Stimulated activated CD8-positive, alpha-beta memory T cell treated with anti-CD3 and anti-CD28 coated beads, Interleukin-7, amount 100 ng/mL, for 1 hour (primary cell): ENCODE measurements at places on chromosomes 7 and 10.

DNA sequence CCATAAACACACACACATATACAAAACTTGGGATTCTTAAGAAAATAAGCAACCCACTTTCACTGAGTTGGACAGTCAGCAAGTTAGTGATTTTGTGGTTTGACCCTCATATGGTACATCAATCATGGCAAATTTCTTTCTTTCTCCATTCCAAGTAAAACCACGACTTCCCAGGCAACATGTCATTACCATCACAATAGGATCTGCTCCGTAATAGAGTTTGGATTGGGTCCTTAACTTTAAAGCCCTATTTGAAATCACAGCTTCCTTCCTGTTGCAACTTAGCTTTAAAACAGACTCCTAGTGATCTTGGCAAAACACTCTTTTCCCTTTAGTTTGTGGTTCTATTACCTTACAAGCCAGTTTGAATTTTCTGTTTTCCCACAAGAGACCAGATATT, 483.6 kb downstream of the INHBA start:
- no peak for DNase-seq

- no peak for DNase-seq
These were observed 18.2 kb downstream of the NT5C3A start for GRCh38 chr7:33044401-33044718.

- no peak for DNase-seq
These were observed 527.5 kb downstream of the GPAM start for GRCh38 chr10:111656066-111656465.

- no peak for DNase-seq
These were observed 39.7 kb upstream of the ANTXRL start for GRCh38 chr10:46247181-46247475.

DNA sequence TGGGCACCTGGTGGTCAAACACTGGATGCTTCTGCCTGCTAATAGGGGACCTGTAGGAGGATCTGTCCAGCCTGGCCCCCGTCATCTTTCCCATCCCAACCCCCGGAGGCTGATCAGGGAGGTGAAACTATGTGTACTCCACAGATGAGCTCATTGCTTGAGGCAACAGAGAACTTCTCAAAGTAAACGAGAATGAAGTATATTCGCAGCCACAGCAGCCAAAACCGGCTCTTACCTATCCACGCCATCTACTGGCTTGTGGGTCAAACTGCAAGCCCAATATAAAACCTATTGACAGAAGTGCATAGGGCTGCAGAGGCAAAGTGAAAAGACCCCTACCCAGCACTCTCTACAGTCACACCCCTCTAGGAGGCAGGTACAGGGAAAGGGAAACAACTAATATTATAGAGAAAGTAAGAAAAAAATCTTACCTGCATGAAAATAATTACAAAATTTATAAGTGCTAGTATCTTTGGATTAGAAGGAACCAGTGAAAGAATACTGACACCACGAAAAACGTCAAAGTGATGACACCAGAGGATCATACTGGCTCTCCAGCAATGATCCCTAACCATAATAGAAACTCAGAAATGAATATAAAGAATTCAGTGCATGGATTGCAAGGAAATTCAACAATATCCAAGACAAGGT, 973.5 kb downstream of the ANKRD7 start:
- no peak for DNase-seq

GRCh38 chr10:2972216-2972615, 95.1 kb upstream of the PFKP start:
- DNase-seq = no peak

GRCh38 chr10:116730464-116731260, 11.7 kb downstream of the HSPA12A start:
- DNase-seq = no peak

DNA sequence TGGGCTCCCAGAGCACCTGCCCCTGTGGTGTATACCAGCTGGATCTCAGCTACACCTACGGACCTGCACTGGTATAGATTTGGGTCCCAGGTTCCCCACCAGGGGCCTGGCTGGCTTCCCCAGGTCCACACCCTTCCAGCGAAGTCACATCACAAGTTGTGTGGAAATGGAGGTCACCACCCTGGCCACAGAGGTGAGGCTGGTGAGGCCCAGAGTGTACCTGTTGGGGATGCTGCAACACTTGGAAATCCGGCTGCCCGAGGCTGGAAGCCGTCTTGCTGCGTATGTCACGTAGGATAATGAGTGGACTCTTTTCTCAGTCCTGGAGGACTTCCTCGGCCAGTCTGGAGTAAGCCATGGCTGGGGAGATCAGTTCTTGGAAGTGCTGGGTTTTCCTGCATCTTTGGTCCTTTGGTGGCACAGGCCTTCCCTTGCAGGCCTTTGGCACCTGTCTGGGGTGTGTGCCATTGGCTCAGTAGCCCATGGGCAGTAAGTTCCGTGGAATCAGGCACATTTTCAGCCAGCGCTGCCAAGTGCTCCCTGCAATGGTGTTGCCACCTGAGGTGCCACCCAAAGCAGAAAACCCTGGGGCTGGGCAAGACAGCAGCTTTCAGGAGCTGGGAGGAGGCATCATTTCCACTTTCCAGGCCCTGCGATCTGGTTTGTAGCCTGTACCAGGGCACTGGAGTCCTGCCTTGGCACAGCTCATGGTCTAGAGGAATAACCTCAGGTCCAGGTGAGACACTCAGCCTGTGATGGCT, 97.9 kb downstream of the LHPP start:
- no peak for DNase-seq

- DNase-seq = no peak
These were observed 49.4 kb downstream of the TEX36 start for GRCh38 chr10:125633517-125633999.

DNA sequence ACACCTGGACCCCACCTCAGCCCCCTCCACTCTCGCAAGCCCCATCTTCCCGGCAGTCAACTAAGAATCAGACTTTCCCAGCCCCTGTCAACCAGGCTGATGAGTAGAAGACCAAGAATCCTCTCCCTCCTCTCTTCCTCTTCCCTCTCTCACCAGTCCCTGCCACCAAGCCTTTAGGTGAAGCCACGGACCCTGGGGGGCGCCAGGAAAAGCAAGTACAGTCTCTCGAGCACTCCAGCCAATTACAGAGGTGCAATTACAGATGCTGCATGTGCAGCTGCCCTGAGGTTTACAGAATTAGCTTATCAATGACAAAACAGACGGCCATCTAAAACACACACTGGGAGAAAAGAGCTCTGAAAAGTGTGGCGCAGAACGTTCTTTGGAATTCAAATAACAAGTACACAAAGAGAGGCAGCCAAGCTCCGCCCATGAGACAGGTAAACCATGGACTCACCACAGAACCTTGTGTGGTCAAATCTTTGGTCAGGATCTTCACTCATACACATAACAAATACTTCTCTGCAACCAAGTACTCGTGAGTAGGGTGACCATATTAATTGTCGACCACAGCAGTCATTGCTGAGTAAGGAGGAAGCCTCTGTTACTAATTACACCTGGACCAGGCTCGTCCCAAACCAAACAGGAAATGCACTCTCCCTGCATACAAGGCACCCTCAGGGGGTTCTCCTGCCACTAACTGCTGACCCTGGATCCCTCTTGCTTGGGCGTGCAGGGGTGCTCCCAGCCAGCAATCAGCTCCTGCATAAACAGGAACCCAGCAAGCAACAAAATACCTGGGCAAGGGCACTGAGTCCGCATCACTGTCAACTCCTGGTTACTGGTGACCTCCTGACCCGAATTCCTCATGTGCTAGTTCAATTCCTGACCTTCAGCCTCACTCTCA, 189.2 kb downstream of the FAM107B start:
- DNase-seq = no peak

DNA sequence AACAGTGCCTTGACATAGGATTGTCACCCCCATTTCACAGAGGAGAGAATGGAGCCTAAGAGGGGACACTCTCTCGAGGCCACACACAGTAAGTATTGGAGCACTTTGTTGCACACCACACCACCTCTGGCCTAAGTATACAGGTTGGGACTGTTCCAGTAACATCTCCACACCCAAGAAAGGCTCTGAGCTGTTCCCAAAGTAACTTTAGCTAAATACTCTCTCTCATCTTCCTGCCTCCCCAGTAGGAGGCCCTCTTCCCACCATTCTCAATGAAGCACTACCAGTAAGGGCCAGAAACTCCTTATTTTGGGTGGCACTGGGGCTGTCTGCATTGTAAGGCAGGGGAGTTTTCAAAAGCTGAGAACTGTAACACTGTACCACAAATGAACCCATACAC, 189.5 kb downstream of the ZNF438 start:
- no peak for DNase-seq

GRCh38 chr10:64091897-64092296, 570.7 kb downstream of the REEP3 start:
- DNase-seq = no peak

DNA sequence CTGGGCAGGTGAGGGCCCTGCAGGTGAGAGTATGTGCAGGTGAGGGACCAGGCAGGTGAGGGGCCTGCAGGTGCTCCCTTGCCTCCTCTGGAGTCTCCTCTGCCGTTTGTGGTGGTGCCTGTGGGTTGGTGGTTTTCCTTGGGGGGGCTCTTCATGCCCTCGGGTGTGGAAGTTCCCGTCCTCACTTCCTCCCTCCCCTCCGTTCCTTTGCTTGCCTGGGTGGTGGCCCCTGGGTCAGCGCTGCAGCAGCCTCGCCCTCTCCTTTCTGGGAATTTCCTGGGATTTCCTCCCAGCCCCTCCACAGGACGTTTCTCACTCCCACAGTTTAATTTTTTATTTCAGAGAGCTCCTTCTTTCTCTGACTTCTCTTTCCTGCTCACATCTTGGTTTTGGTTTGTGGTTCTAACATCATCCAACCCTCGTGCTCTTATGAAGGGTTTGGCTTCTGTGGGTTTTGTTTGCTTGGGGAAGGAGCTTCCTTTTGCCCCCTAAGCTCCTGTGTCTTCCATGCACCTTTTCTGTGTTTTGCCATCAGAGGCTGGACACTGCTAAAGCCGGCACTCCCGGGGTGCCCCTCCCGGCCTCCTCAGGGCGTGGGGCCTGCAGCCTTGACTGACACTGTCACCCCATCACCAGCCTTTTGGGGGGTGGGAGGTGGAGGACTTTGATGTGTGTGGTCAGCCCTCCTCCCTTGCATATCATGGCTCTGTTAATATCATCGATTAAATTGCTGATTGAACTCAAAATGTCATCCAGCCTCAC, 29.2 kb upstream of the ADGRA1 start:
- no peak for DNase-seq

DNA sequence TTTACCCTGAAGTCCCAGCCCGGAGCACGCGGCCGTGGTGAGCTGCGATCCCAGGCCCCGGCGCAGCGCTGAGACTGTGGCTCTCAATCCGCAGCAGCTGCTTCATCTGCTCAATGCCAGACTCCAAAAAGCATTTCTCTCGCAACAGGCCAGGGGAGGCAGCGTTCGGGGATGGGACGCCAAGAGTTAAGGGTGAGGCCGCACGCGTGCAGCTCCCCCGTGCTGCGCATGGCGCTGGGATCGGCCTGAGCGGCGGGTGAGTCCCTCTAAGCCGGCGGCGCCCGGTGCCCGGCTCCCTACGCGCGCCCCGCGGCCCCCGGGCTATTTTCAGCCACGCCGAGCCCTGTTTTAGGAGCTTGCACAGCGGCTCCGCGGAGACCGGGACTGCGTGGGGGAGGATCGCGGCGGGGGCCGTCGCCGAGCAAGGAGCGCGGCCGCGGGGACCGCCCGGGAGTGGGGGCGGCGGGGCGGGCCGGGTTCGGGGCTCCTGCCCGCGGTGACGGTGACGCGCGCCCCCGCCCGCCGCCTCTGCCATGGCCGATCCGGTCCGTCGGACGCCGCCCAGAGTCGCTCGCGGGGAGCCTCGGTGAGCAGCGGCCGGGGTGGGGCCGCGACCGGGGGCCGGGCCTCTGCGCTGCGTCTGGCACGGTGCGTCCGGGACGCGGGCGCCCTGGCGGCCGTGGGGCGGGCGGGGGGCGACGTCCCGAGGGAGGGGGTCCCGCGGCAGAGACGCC, 29.4 kb upstream of the JAKMIP3 start:
- no peak for DNase-seq
